Esophagus mucosa (tissue), 1 donor: ENCODE measurements at places on chromosomes 13 and 19.

DNA sequence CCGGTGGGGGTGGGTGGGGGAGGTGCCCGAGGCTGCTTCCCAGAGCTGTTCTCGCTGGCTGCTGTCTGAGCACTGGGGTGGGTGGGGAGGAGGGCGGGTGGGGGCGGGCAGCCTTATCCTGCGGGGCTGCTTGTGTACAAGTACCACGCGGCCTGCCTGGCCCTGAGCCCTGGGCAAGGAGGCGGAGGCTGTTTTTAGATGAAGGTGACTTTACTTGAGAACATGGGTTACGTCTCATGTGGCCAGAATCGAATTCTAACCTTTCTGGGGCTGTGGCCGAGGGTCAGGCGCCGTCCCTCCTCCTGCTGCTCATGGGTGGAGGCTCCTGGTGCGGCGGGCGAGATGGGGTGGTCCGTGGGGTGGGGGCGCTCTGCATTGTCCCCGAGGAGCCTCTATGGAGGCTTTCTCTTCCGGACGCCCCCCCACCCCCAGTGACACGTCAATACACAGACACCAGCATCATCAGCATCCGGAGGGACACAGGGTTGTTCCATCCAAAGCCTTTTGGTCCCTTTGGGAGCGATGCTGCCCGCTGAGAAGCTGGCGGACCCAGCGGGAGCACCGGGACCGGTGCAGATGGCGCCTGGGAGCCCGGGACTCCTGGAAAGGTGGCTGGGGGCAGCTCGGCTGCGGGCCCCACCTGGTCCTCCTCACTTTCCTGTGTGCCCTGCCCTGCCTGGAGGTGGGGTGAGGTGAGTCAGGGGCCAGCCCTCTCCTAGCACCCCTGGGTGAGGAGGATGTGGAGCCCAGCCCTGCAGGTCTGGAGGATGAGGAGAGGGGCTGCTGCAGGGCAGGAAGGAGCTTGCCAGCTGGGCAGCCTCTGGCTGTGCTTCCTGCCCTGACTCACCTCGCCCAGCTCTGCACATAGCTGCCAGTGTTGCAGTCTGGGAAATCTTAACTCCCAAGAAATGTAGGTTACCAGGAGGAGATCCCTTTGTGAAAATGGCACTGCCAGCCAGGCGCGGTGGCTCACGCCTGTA lies 3.4 kb downstream of the BSG start:
- peak; percentile 39 for ATAC-seq

DNA sequence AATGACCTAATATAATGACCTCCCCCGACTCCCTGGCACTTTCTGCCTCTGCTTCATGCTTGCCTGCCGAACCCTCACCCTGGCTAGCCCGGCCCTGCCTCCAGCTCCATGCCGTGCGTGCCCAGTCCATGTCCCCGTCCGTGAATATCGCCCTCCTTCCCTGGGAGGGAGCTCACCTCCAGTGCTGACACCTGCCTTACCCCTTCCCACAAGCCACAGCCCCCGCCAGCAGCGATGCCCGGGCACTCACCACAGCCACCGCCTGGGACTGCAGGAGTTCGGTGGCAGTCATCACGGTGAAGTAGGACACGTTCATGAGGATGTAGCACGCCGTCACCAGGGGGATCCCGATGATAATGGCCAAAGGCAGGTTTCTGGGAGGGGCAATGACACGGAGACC lies 10.0 kb downstream of the SLC7A9 start:
- ATAC-seq, result no peak

- ATAC-seq, result no peak
These were observed 192.1 kb downstream of the KATNAL1 start for GRCh38 chr13:30115257-30115600.

DNA sequence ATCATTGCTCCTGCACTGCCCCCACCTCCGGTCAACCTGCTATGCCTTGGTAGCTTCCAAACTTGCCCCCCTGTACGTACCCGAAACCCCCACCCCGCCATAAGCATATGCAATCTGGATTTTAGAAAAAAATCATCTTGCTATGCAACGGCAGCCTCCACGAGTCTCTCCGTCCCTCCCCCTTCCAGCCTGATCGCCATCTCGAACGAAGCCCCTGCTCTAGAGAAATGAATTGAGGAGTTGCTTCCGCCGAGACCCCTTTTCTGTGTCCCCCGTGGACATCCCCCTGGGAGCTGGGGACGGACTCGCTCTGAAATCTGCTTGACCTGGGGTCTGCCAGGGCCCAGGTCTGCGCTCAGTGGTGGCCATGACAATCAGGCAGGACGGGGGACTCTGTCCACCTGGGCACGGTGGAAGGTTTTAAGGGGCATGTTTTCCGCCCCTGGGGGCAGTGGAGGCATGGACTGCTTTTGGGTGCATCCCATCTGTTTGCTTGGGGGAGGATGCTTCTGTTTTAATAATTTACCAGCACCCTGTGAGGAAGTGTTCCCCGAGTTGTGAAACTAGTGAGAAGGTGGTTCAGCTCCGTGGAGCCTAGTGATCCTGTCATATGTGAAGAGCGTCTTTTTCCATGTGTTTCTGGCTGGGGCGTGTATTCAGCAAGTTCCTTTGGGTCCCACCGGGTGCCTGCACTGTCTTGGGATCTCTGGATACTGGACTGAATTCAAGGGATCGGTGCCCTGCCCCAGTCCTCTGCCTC lies 1.0 kb downstream of the KDM4B start:
- ATAC-seq, result no peak

- ATAC-seq, result no peak
These were observed 116.0 kb upstream of the RNF113B start for GRCh38 chr13:98293103-98293502.
